Stimulated activated CD4-positive, alpha-beta T cell treated with anti-CD3 and anti-CD28 coated beads, Interleukin-2, amount 100 ng/mL, for 24 hours (primary cell): ENCODE measurements at places on chromosomes 12 and 14.

- DNase-seq: no peak
Measured at GRCh38 chr12:109710747-109711595, 2.7 kb upstream of the FAM222A start.

GRCh38 chr14:52640137-52640536, 55.2 kb downstream of the ERO1A start:
- peak; percentile 27 for DNase-seq

DNA sequence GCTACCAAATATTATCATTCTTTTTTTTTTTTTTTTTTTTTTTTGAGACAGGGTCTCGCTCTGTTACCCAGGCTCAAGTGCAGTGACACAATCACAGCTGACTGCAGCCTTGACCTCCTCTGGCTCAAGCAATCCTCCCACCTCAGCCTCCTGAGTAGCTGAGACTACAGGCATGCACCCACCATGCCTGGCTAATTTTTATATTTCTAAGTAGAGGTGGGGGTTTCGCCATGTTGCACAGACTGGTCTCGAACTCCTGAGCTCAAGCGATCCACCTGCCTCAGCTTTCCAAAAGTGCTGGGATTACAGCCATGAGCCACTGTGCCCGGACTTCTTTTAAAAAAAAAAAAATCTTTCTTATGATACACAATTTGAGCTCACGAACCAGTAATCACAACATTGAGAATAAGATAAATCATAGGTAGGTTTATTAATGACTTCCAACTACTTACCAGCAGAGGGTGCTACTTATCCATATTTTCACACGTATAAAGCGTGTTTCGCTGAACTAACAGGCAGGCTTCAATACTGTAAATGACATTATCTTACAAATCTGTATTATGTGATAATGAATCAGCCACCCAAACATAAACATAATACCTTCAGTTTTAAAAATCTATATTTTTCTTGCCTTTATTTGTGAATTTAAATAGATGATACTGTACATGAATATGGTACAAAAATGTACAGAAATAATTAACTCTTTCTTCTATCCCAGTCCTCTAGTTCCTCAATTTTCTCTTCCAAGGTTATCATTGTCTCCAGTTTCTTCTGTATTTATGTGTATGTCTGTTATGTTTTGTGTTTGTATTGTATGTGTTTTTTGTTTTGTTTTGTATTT, 42.5 kb upstream of the BCAT1 start:
- no peak for DNase-seq

DNA sequence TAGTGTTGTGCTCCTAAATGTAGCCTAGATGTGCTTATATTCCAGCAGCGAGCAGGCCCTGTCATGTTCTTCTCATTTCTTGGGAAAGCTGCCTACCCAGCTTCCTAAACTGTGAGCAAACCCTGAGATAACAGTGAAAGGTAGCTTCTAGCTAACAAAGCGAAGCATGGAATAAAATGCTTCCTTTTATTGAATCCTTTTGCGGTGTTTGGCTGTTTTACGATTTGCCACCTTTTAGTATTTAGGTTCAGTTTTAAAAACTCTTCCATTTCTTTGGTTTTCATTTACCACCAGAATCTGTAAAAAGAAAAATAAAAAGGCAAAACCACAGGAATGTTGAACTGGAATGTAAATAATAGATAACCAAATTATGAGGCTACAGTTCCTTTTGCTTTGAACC, 5.0 kb upstream of the PKP2 start:
- no peak for DNase-seq

GRCh38 chr14:102408724-102409123, 46.0 kb downstream of the TECPR2 start:
- no peak for DNase-seq

- no peak for DNase-seq
Measured at GRCh38 chr12:73598626-73599025, 939.0 kb upstream of the ATXN7L3B start.

DNA sequence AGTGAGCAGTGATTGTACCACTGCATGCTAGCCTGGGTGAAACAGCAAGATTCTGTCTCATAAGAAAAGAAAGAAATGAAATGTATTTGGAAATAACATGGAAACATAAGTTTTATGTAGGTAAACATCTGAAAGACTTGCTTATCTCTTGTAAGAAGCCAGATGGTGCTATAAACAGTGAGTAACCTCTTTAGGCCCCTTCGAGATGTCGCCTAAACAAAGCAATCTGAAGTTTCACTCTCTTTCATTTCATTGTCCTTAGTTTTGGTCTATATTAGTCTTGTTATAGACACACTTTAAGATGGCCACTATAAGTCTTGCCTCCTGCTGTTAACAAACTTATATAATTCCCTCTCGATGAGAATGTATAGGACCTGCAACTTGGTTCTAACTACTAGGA, 472.6 kb upstream of the ATP2B1 start:
- no peak for DNase-seq

- no peak for DNase-seq
Measured at GRCh38 chr12:63804746-63805145, 25.0 kb downstream of the RXYLT1 start.

GRCh38 chr14:100589071-100589759, 2.0 kb upstream of the BEGAIN start:
- no peak for DNase-seq

DNA sequence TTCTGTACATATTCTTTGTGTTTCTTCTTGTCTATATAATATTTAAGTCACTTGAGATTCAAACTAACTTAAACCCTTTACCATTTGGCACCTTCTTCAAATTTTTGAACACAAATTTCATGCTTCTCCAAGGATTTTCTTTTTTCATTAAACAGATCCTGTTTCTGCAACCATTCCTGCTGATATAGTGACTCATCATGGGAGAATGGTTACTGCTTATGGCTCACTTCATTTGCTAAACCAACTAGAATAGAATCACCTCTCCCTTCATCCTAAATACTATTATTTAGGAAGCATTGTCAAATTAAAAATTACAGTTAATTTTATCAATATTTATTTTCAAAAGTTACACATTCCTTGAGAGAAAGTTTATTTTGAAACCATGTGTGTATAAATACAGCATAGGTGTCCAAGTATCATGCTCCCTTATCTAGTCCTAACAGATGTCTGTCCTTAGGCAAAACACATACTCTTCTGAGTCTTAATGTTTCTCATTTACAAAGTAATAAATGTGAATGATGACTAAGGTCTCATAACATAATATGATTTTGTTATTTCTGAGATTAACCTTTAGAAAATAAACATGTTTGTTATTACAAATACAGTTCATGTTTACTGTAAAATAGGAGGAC, 40.7 kb downstream of the PLCZ1 start:
- DNase-seq: no peak

DNA sequence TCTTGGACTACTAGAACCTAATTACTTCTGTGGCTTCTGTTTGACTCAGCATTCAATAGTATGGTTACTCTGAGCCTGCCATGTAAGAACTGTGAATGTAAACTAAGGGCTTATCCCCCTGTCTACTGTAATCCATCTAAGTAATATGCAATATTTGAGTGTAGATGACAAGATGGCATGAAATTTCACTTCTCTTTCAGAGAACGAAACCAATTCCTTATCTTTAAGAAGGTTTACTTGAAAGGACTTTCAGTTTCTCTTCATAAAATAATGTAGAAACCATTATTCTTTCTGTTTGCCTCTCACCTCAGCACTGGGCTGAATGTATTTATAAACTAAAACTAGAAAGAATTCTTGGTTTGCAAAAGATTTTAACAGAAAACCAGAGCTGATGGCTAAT, 60.4 kb upstream of the ARID2 start:
- DNase-seq: no peak

- no peak for DNase-seq
Measured at GRCh38 chr12:67981287-67982162, 7.7 kb upstream of the IFNG-AS1 start.

DNA sequence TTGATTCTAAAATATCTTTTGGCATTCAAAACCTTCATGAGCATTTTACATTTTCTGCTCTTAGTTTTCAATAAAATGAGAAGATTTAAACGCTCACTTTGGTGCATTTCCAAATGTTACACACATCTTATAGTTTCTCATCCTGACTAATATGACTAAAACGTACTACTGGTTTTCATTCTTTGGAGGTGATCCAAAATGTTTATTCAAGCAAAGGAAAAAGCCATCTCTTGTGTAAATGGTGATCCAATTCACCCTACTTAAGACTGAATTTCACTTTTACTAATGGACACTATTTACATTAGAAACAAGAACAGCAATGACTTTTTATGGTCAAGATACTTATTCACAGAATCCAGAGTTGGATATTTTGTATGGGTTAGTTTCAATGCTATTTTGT, 86.6 kb downstream of the KITLG start:
- DNase-seq: no peak

- DNase-seq: no peak
Measured at GRCh38 chr14:81673930-81674329, 140.3 kb upstream of the SEL1L start.

GRCh38 chr12:57205931-57206330, 10.7 kb upstream of the NXPH4 start:
- no peak for DNase-seq

- DNase-seq: no peak
Measured at GRCh38 chr12:47159348-47159747, 79.6 kb upstream of the AMIGO2 start.

DNA sequence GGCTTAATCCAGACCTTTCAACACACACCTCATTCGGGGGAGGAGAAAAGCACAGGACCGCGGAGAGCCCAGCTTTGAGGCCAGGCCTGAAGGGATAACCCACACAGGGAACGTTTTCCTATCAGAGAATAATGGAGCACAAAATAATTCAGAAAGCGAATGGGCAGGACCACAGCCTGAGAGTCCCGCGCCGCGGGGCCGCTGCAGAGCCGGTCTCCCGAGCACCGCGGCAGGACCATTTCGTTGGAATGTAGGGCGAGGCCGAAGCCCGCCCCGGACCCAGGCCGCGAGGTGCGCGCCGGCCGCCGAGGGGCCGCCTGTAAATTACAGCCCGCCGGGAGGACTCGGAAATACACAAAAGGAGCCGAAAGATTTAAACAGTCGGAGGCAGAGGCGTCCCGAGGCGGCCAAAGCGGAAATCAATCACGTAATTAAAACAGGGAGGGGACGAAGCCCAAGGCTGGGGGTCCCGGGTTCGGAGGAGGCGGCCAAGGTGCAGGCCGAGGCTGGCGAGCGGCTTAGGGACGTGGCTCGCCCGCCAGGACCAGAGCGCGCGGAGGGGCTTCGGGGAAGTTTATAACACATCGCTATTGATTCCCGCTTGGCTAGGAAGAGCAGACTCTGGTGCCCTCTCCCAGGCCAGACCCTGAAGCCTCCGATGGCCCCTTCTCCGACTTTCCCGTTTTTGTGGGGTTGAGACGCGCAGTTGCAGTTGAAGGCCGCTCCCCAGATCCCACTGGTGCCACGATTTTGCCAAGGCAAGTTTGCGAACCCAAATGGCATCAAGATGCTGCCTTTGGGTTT, 6.3 kb upstream of the HOXC4 start:
- no peak for DNase-seq

DNA sequence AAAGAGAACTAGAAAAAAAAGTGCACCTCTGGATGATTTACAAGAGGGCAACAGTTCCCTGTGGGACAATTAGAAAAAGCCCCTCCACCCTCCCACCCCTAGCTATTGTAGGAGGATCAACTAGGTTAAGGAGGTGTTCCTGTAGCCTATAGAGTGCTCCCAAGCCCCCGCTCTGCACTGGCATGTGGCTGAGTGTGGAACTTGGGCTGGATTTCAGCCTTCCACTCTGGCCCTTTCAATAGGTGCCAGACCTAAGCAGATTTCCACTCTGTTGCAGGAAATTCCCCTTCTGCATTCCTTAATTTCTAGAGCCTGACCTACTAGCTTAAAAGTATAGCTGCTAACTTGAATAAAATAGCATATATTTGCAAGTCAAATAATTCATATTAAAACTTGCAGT, 2.8 kb downstream of the NFATC4 start:
- no peak for DNase-seq

GRCh38 chr12:106629797-106630659, 47.2 kb downstream of the RFX4 start:
- no peak for DNase-seq

DNA sequence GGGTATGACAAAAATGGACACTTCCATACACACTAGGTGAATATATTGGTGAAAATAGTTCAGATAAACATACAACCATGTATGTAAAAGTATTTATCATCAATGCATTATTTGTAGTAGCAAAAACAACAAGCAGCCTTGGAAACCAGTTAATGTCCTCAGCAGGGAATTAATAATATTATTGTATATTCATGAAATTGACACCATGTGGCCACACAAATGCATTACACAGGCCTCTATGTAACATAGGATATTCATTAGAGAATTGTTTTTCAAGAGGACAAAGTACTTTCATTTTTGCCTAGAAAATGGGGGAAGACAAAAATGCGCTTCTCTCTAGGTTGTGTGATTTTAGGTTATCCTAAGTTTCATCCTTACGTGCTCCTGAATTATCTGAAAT, 24.3 kb downstream of the SPRING1 start:
- DNase-seq: no peak

- no peak for DNase-seq
Measured at GRCh38 chr12:99092100-99092851, 447.2 kb downstream of the APAF1 start.

GRCh38 chr12:4539167-4539870, 629 bp downstream of the RAD51AP1 start:
- no peak for DNase-seq

GRCh38 chr14:105945896-105946295, 419.5 kb downstream of the TMEM121 start:
- peak; percentile 32 for DNase-seq

DNA sequence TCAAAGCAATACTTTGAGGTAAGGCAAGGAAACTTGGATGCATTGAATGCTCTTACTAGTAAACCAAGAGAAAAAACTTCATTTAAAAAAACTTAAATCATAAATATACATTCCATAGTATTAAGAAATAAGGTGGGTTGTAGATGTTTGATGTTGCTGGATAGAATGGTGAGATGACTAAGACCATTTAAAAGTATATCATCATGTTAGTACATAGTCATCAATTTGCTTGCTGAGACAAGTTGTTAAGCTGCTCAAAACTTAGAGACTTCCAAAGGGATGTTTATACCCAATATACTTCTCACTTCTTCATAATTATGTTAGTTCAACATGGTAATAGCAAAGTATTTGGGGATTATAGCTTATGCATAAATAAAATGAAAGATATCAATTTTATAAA, 675.5 kb upstream of the MGAT4C start:
- DNase-seq: no peak

DNA sequence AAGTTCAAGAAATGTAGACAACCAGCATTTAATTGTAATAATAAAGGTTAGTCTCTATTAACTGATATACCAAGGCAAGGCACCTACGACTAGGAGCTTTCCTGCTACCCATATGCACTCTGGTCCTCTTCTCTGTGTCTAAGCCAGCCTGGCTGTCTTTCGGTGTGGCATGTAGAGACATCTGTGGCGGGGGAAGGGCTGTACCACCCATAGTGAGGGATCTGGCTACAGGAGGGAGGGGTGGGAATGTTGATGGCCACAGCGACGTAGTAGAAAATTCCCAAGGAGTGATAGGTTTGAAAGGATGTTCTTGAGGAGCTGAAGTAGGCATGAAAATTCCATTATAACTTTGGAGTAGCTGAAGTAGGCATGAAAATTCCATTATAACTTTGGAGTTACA, 344.2 kb downstream of the ATP23 start:
- DNase-seq: no peak

- no peak for DNase-seq
Measured at GRCh38 chr14:66284346-66284745, 201.8 kb upstream of the CCDC196 start.
